Motor neuron (in vitro differentiated cells): ENCODE measurements at places on chromosomes 4 and X. TPM values are rescaled to one million over a fixed set of nuclear protein-coding genes. Genes with fewer than 3 reads are reported as not detected.

Gene RNF175
- total RNA-seq, result 22.4 and 22.9 TPM in 2 replicates

DNA sequence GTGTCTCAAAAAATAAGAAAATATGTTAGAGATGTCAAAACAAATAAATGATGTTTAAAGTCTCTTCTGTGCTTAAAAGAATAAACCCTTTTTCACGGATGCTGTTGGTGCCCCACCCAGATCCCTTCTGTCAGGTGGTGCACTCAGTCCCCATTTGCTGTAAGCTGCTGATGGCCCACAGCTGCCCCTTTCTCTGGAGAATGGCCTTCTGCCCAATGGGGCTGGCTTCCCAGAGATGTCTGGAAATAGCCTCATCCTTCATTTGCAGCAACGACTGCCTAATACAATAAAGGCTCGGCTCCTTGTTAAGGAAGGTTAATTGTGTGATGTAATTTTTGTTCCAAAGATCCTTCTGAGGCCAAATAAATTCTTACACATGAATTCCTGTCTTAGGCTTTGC lies 31.8 kb downstream of the ETNPPL start:
- no peak for ATAC-seq

Gene HTN1
- 0.15 and 0.33 TPM in 2 replicates for total RNA-seq

Gene RPA4
- total RNA-seq, result 0.52 TPM in 1 of 2 replicates, not detected in the other

Gene PPEF2
- 0.63 and 0.66 TPM in 2 replicates for total RNA-seq

DNA sequence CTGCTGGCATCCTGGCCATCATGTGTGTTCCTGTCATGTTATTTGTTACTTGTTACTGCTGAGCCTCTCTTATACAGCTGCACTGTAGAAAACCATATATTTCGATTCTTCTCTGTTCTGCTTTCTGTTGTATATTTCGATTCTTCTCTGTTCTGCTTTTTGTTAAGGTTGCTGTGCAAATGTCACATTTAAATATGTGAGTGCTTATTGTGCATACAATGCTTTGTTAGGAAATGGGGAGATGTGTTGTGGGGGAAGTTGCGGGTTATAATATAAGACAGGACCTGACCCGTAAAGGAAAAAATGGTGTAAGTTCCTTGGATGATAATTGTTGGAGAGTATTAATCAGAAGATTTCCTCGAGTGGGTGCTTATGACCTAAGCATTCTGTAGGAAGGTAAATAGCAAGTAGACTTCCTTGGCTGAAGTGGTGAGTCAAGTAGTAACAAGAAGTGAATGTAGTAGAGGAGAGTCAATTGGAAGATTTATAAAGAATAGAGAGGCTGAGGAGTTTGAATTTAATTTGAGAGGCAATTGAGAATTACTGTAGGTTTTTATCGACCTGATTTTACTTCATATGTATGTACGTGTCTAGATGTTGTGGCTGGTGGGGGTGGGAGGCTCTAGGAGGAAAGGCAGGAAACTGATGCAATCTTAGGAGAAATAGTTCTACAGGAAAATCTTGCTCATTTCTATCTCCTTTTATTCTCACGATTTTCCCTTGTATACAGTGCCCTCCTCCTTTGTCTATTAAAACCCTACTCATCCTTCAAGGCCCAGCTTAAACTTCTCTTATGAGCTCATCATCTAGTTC lies 8.5 kb downstream of the OGT start:
- ATAC-seq, result peak; percentile 44
